Fibroblast of lung (primary cell): ENCODE measurements at places on chromosomes 7 and 10. TPM values are rescaled to one million over a fixed set of nuclear protein-coding genes. Genes with fewer than 3 reads are reported as not detected.

RBP3 gene
- polyA plus RNA-seq = not detected in 2 replicates

GRCh38 chr7:43698460-43699255 is 30.7 kb downstream of the COA1 start:
- peak; percentile 43 for DNase-seq

- DNase-seq = no peak
Measured at GRCh38 chr7:24729365-24730017, 27.8 kb downstream of the GSDME start.

DNA sequence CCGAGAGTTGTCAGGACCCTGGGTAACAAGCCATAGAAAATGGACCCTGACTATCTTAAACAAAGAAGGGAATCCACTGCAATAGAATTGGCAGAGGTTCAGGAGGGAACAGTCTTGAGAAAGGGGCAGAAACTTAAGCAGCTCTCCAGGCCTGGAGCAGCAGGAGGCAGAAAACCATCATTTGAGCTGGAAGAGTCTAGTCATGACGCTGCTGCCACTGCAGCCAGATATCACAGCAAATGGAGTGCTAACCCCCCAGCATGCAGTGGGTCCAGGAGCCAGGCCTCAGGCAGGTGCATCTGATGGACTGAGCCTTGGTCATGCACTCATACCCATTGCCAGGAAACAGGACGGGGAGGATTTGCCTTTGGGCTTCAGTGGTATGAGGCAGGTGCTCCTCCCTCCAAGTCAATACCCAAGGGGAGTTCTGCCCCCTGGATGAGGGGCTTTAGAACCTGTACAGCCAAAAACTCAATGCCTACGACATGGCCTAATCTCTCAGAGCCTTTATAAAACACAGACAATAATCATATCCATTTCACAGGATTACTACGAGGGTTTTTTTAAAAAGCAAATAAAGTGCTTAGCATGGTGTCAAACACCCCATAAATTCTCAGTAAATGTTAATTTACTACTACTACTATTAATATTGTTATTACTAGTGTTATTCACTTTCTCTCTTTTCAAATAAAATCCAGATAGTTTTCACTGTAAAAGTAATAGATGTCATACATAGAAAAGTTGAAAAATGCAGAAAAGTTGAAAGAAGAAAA is 30.7 kb downstream of the DUSP5 start:
- DNase-seq = peak; percentile 57

ADAM12 gene
- 22.0 and 56.9 TPM in 2 replicates for polyA plus RNA-seq

ATP5MK gene
- 355 and 386 TPM in 2 replicates for polyA plus RNA-seq

RBM20 gene
- polyA plus RNA-seq = 0.02 and 0.05 TPM in 2 replicates

ZP3 gene
- polyA plus RNA-seq = 1.4 TPM in 2 replicates

GRCh38 chr7:82595176-82595575 is 151.6 kb upstream of the CACNA2D1 start:
- peak; percentile 44 for DNase-seq

GRCh38 chr10:98855403-98856189 is 380.1 kb downstream of the HPSE2 start:
- no peak for DNase-seq

CDH23 gene
- 0.01 TPM in 1 of 2 replicates, not detected in the other for polyA plus RNA-seq

- DNase-seq = no peak
Measured at GRCh38 chr10:133168617-133169031, 8.6 kb downstream of the KNDC1 start.

DNA sequence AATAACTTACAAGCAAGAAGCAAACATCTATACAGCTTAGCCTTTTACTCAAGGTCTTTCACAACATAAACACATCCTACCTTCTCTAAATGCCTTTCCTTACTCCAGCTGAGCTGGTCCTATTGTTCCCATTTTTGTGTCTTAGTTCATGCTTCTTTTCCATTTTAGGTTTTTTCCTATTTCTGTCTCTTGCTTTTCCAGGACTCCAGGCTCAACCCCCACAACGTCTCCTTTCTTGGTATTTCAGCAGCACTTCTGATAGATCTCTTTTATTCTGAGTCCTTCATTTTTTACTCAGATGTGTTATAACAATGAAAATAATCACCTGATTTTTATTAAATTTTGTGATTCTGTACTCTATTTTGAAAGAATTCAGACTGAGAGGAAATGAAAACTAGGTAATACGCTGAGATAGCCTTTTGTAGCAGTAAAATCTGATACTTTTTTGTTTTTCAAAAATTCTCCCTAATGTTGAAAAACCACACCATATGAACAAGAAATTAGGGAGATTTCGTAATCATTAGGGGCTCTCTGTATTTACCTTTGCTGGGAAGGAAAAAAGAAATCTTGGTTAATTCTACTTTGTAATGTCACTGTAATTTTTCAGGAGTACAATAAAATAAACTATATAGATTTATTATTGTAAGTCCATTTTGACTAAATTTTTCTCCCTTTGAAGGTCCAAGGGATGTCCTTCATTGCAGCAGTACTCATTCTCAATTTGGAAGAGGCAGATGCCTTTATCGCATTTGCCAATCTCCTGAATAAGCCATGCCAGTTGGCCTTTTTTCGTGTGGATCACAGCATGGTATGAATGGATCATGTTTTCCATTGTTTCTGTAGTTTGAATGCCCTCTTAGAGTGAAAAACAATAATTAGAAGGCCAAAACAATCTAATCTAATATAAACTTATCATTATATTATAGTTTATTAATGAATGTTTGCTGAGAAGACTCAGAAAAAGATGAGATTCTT is 24.0 kb upstream of the HELLS start:
- no peak for DNase-seq

DNA sequence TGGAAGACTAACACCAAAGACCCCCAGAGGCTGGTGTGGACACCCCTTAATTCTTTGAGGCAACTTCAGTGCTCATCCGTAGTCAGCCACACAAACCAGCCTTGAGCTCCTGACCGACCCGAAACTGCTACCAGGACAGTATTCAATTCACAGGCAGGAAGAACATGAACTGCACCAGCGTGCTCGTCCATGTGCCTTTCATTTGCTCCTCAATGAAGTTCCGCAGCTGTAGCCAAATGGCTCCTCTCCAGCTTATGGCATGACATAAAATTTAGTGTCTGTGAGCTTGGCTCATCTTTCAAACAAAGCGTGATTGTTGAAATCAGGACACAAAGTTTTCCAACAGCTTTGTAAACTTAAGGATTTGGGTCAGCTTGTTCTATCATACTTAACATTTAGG is 144.1 kb upstream of the FAM171A1 start:
- no peak for DNase-seq

DNA sequence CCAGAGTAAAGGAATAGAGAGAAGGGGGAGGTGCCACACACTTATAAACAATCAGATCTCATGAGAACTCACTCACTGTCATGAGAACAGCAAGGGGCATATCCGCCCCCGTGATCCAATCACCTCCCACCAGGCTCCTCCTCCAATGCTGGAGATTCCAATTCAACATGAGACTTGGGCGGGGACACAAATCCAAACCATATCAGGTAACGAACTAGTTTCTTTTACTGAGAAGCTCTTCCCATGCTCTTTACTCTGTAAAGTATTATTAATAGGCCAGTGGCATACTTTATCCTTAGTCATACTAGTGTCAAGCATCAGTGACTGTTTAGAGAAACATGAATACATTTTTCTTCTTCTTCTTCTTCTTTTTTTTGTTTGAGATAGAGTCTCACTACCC is 39.4 kb upstream of the ZNF488 start:
- peak; percentile 34 for DNase-seq

PAX4 gene
- not detected in 2 replicates for polyA plus RNA-seq

DNA sequence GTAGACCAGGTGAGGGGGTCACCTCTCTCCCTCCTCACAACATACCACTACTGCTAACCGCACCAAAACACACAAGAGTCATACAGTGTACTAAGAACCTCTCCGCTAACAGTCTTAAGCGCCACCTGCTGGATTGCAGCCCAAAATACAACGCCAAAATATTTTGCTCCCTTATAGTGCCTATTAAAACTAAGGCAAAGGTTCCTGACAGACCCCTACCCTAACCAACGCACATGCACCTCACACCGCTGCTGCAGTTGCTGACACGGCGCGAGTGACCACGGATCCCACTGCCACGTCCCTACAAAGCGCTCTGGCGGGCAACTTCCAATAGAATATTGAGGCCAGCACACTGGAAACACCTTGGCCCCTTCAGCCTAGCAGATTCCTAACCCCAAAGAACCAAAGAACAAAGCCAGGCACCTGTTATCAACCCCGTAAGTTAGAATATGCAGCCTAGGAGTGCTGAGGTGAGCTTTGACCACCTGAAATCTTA is 563.6 kb upstream of the SEMA3D start:
- peak; percentile 38 for DNase-seq

GRCh38 chr7:155206318-155207020 is 91.2 kb upstream of the INSIG1 start:
- DNase-seq = peak; percentile 71

- no peak for DNase-seq
Measured at GRCh38 chr10:52908478-52908877, 135.9 kb upstream of the MBL2 start.

DNA sequence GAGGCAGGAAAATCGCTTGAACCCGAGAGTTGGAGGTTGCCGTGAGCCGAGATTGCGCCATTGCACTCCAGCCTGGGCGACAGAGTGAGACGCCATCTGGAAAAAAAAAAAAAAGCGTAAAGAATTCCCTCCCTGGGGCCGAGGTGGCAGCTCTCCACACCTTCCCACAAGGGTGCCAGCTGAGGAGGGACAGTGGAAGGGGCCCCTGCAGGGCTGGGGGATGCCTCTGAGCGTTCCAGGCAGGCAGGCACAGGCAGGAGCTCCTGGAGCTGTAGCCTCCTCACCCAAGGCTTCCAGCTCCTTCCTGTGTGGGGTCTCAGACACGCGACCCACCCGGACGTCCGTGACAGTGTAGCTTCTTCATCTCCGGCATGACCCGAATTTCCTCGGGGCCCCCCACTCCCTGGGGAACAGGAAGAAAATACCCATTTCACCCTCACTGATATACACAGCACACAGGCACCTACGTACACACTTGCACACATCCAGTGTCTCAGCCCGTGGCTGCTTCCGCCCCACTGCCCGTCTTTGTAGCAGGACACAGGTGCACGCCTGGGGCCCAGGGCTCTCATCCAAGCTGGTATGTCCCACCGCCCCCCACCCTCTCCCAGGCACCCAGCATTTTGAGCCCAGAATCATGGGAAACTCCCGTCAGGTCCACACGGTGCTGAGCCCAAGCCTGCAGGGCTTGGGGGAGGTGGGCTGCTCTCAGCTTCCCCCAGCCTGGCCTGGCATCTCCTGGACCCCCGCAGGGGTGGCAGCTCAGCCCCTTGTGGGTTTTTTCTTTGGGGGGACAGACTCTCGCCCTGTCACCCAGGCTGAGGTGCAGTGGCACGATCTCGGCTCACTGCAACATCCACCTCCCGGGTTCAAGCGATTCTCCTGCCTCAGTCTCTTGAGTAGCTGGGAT is 25.7 kb downstream of the GRIFIN start:
- DNase-seq = no peak

- DNase-seq = peak; percentile 65
Measured at GRCh38 chr10:74186678-74187077, 35.7 kb downstream of the ADK start.

ZNF365 gene
- polyA plus RNA-seq = 1.2 and 3.0 TPM in 2 replicates

- no peak for DNase-seq
Measured at GRCh38 chr10:69055241-69055640, 32.7 kb upstream of the SRGN start.
